Hematopoietic multipotent progenitor cell treated with erythropoietin and hydrocortisone succinate and interleukin-3 and kit ligand, for 4 days (in vitro differentiated cells): ENCODE measurements at places on chromosomes 16 and 17.
A peak's percentile ranks its signal among the peaks of the same experiment; 100 is the strongest.

DNA sequence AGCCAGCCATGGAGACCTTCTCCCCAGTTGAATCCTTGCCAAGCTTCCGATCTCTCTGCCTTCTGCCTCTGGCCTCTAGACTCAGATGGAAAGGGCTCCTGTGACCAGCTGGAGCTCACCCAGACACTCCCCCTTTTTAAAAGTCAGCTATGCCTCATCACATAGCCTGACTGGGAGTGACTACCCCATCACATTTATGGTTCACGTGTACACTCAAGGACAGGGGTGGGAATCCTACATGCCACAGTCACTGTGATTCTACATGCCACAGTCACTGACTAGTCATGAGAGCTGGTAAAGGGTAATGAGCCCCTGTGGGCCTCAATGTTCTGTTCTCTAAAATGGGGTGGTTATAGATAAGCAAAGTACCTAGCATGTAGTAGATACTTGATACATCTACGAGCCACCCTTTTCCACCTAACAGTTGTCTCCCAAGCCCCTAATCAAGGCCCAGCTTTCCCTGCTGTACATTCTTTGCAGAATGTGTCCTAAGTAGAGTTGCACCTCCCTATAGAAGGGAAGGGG is 85.1 kb downstream of the RGS9 start:
- DNase-seq, result no peak

DNA sequence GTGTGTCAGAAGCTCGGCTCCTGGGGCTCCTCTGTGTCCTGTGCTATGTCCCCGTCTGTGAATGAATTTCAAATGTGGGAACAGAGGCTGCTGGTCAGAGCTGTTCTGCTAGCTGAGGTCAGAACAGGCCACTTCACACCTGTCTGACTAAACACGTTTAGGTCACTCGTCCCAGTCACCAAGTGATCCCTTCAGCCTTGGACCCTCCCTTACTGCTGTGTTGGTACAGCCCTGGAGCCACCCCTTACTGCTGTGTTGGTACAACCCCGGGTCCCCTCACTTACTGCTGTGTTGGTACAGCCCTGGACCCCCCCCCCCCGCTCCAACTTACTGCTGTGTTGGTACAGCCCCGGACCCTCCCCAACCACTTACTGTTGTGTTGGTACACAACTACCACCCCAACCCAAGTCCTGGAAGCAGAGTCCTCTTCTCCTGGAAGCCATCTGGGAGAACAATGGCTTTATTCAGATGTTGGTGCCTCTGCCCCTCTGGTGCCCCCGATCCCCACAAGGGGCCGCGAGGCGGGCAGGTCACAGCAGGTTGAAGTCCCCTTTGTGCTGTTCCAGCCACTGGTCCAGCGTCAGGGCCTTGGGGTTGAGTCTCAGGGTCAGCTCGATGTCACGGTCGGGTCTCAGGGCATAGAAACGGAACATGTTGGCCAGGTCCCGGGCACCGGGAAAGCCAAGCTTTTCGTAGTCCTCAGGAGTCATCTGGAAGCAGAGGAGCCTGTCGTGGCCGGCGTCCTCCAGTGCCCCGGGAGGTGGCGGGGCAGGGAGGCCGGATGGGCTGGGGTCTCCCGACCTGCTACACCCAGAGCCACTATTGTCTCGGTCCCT is 13.0 kb downstream of the NMRAL1 start:
- DNase-seq, result peak; percentile 29

DNA sequence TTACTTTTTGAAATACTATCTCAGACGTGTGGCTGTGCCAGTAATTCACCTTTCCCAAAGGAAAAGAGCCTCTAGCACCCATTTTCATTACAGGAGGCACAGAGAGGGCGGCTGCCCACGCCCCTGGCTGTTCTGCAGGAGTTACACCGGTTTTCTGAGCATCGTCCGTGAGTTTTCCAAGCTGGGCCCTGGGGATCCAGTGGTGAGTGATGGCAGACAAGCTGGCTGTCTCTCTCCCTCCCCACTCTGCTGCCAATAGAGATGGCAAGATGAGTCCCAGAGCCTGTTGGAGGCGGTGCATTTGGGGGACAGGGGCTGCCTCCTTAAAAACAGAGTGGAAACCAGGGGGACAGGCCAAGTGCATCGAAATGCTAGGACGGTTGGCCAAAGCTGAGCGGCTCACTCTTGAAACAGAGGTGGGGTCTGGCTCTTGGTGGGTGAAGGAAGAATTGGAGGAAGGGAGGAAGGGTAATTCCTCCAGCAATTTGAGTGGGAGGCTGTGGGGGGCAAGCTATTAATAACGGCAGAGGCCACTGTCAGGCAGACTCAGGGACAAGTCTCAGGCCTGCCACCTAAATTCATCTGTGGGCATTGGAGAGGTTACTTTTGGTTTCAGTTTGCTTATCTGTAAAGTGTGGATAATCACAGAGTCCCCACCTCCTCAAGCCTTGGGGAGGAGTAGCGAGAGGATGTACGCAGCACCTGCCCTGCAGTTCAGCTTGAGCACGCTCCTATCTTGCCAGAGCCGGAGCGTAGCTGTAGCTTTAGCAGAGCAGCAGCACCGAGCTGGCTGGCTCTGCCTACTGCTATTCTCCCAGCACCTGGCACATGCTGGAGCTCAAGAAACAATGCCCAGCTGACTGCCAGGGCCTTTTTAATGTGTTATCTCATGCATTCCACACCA is 7.5 kb upstream of the NOS2 start:
- peak; percentile 73 for DNase-seq

DNA sequence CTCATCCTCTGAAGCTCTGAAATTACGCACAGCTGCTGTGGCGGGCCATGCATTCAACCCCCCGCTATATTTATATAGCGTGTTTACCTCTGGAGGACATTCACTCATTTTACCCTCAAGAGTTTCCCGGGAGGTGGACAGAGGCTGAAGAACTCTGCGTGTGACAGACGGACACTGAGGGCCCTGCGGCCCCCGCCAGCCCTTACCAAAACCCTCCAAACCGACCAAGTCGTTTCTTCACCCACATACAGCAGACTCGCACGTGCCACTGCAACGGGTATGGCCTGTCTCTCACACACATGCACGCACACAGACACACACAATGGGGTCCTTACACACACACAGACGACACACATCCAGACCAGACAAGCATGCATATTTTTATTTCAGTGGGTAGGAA is 216.4 kb upstream of the FOXF1 start:
- no peak for DNase-seq

DNA sequence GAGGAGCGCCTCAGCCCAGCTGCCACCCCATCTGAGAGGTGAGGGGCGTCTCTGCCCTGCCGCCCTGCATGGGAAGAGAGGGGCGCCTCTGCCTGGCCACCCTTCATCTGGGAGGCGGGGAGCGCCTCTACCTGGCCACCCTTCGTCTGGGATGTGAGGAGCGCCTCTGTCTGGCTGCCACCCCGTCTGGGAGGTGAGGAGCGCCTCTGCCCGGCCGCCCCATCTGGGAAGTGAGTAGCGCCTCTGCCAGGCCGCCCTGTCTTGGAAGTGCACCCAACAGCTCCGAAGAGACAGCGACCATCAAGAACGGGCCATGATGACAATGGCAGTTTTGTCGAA is 114.4 kb upstream of the CES5A start:
- DNase-seq, result no peak

- DNase-seq, result no peak
Observed at GRCh38 chr16:28915181-28915580, 9.9 kb downstream of the RABEP2 start.

DNA sequence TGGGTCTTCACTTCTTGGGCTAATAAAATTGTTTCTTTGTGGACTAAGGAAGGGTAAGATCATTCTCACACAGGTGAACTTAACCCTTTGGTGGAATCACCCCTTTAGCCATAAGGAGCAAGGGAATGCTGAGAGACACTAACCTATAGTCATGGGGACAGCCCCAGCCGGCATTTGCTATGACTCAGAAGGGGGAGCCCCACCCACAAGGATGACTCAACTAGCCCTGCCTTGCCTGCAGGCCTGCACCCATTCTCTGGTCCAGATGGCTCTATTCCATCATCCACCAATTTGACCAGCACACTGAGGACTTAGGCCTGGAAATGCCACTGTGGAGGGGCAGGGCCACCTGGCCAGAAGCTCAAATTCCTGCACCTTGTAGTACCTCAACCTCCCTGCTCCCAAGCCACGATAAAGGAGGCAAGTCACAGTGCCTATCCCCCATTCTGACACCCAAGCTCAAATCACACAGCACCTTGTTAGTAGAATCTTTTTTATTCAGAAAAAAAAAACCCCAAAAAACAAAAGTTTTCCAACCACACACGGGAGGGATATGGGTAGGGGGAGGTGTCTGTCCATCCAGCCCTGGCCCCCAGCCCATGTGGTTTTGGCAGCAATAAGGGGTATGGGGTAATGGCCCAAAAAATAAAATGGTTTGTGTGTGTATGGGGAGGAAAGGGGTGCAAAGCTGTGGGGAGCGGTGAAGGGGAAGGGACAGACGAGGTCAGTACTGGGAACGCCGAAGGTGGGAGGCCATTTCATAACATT is 3.0 kb downstream of the PFN1 start:
- peak; percentile 91 for DNase-seq

DNA sequence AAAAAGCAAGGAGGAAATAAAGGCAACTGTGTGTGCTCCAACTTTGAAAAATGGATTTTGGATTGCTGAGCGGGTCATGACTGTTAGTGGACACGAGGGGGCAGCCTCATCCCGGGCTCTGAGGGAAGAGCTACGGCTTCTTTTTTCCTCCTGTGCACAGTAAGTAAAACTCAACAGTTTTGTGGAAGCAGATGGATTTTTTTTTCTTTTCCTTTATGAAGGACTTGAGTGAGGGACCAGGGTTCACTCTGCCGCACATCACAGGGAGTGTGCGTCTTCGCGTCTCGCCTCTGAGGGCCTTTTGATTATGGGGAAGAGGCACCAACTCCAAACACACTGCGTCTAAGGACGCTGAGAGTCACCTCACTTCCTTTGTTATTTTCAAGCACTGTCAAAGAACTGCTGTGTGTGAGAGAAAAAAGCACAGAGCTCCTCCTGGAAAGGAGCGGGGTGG is 80.3 kb upstream of the GOT2 start:
- peak; percentile 74 for DNase-seq

DNA sequence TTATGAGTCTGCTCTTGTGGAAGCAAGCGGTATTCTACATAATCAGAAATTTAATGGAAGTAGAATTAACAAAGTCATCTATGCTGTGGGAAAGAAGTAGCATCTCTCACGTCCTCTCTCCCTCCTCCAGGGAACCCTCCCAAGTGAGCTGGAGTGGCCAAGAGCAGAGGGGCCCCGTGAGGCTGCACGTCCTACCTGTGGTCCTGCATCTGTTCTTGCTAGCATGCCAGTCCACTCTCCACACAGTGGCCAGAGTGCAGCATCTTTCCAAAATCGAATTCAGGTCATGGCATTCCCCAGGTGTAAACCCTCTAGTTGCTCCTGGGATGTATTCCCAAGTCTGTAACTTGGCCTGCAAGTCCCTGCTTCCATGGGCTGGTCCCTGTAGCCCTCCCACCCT is 10.1 kb downstream of the KIAA0513 start:
- no peak for DNase-seq

DNA sequence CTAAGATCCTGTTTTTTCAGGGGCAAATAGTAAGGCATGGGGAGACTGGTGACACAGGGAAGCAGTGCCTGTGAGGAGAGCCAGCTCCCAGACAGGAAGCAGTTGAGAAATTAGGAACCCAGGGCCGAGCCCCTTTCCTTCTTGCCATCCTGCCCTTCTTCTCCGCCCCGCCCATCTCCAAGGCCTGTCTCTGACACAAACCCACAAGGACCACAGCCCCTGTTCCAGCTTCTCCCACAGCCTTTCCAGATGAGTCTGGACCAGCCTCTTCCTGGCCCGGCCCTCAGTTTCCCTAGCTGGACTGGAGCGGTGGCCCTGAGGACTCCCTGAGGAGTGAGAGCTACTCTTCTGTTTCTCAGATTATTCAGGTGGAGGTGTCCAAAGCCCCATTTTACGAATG is 9.9 kb downstream of the CCDC102A start:
- no peak for DNase-seq

DNA sequence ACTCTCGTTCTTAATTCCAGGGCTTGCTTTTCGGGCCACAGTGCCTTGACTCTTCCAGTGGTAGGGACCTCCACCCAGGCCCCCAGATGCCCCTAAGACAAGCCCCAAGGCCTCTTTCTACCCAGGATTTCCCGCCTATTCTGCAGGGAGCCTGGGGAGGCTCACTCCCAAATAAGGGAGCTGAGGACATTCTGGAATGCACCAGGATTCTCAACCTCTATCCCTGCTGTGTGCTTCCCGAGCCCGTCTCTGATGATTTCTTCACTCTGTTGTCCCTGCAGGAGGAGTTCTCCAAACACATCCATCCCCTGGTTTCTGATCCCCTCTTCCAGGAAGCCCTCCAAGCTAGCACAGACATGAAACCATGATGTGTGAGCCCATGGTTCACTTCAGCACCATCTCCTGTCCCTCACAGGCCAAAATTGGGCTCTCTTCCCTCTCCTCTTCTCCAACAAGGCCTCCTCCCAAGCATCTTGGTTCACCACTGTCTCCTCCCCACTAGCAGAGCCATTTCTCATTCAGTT is 255.9 kb downstream of the KATNIP start:
- no peak for DNase-seq

- no peak for DNase-seq
Observed at GRCh38 chr17:17950806-17951205, 21.4 kb downstream of the TOM1L2 start.

GRCh38 chr17:61275395-61275794 is 124.2 kb upstream of the TBX2 start:
- no peak for DNase-seq

GRCh38 chr17:16286947-16287562 is 66.2 kb downstream of the CENPV start:
- no peak for DNase-seq

- no peak for DNase-seq
Observed at GRCh38 chr17:1695365-1695764, 10.7 kb upstream of the PRPF8 start.

GRCh38 chr16:68972013-68972412 is 128.7 kb downstream of the TANGO6 start:
- no peak for DNase-seq

DNA sequence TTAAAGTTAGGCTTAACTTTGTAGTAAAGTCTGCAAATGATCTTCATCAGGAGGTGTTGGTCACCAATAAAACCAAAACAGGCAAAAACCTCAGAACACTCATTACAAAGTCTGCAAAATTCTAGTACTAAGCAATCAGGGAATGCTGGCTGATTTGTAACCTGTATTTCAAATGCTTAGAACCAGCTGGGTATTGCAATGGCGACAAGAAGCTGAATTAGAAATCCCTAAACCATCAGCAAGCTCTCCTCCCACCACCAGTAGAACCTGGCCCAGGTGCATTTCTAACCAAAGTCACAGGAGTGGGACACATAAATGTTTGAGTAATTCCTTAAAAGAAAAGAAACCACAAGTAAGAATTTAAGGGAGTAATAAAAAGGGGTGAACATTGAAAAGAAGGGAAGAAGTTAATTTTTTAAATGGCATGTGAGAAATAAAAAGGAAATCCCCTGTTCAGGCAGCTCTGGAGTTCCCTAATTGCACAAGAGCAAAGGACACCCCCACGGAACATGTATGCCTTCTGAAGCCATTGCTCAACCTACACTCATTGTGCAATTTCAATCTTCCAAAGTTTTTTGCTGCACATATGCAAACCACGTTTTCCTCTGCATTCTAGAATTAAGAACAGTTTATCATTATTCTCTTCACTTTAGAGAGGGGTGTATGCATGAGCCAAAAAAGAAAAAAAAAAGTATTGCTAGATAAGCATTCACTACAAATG is 102.9 kb downstream of the HIC1 start:
- peak; percentile 69 for DNase-seq

GRCh38 chr16:23324727-23325126 is 22.6 kb downstream of the SCNN1B start:
- no peak for DNase-seq
